Mesothelial cell of epicardium (in vitro differentiated cells): ENCODE measurements at places on chromosomes 1 and 21. TPM values are rescaled to one million over a fixed set of nuclear protein-coding genes. Genes with fewer than 3 reads are reported as not detected.

The TMEM63A gene
- total RNA-seq, result 75.7 to 81.5 TPM (median 78.4 TPM) in 3 replicates

The CENPF gene
- 54.3 to 58.1 TPM (median 56.4 TPM) in 3 replicates for total RNA-seq

The RPE65 gene
- not detected in 3 replicates for total RNA-seq

GRCh38 chr1:182795563-182796228, 6.1 kb downstream of the NPL start:
- peaks cover 3% of the 10 kb centered on the region for H3K36me3 ChIP-seq
- no peaks in the 10 kb centered on the region for H3K27me3 ChIP-seq
- H3K4me3 ChIP-seq, result no peak overlapping the region
- H3K27ac ChIP-seq, result no peak overlapping the region
- H3K4me1 ChIP-seq, result peaks cover 7% of the 10 kb centered on the region

GRCh38 chr1:219427989-219428388, 184.9 kb downstream of the ZC3H11B start:
- H3K27me3 ChIP-seq, result no peaks in the 10 kb centered on the region
- H3K4me1 ChIP-seq, result peaks cover 3% of the 10 kb centered on the region
- H3K36me3 ChIP-seq, result no peaks in the 10 kb centered on the region

DNA sequence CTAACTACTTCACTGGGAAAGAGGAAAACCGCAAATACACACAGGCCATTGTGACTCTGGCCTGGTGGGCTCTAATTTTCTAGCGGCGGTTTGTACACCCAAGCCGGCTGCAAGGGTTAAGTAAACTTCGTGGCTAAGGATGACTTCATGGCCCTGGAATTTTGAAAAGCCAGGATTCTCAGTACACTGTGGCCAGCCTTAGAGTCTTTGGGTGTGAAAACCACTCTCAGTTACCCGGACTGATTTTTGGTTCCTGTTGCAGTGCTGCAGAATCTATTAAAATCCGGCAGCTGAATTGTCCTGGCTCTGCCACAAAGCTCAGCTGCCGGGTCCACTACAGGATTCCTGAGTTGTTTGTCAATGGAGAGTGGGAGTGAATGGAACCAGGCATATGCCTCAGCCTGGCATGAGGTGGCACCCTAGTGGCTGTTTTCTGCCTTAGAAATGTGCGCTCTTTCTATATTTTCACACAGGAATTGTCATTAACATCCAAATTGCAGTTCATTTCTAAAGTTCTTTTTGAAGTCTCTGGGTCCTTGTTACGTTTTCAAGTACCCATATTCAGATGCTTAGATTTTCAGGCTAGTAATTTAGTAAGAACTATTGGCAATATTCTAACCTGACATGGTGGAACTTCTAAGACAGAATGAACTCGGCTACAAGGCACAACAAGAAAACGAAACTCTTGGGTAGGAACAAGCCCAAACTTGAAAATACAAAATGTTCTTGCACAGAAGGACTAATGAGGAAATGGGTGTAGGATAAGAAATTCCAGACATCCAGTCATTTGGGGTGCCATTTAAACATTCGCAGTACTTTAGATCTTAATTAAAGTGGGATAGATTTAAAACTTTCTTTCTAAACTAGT, 255.9 kb downstream of the NFIA start:
- no peak for DNase-seq
- peak overlapping the region; percentile 98 for H3K27ac ChIP-seq
- peaks cover 52% of the 10 kb centered on the region for H3K4me1 ChIP-seq
- peaks cover 11% of the 10 kb centered on the region for H3K36me3 ChIP-seq
- H3K4me3 ChIP-seq, result peak overlapping the region; percentile 31

DNA sequence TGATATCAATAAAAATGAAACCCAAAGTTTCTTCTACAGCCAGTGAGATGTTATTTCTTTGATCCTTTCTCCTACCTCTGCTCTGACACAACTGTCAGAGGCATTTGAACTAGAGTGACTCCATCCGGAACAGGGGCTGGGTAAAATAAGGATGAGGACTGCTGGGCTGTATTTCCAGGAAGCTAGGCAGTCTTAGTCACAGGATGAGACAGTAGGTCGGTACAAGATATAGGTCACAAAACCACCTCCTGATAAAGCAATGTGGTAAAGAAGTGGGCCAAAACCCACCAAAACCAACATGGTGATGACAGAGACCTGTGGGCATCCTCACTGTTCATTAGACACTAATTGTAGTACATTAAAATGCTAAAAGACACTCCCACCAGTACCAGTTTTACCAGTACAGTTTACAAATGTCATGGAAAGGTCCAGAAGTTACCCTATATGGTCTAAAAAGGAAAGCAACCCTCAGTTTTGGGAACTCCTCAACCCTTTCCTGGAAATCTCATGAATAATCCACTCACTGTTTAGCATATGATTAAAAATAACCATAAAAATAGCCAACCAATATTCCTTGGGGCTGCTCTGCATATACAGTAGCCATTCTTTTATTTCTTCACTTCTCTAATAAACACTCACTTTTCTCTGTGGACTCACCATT, 96.7 kb downstream of the GABPA start:
- DNase-seq, result no peak
- peaks cover 47% of the 10 kb centered on the region for H3K4me1 ChIP-seq
- H3K27ac ChIP-seq, result peak overlapping the region; percentile 21
- no peaks in the 10 kb centered on the region for H3K27me3 ChIP-seq

DNA sequence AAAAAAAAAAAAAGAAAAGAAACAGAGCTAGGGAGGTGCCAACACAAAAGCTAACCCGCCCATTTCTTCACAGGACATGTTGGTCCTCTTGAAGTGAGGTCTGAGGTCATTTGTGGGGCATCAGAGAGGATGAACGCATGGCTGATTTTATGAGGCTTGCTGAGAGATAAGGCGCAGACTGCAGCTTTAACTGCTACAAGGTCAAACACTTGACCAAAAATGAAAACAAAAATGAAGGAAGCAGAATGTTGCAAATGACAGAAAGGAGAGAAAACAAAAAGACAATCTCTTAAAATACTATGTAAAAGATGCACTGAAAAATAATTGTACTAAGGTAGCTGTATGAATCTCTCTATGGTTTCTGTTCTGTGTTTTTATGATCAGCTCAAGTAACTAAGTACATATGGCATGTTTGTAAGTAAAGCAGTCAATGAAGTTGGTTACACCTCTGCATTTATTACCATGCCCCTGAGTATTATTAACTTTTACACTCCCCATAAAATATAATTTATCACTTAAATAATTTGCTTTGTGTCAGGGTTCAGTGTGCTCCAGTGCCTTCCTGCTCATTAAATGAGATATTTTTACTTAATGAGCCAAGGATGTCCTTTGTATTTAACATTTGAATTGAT, 249.1 kb upstream of the NR5A2 start:
- H3K27ac ChIP-seq, result no peak overlapping the region
- DNase-seq, result no peak
- H3K4me1 ChIP-seq, result peaks cover 7% of the 10 kb centered on the region
- no peaks in the 10 kb centered on the region for H3K27me3 ChIP-seq
- no peak overlapping the region for H3K4me3 ChIP-seq

DNA sequence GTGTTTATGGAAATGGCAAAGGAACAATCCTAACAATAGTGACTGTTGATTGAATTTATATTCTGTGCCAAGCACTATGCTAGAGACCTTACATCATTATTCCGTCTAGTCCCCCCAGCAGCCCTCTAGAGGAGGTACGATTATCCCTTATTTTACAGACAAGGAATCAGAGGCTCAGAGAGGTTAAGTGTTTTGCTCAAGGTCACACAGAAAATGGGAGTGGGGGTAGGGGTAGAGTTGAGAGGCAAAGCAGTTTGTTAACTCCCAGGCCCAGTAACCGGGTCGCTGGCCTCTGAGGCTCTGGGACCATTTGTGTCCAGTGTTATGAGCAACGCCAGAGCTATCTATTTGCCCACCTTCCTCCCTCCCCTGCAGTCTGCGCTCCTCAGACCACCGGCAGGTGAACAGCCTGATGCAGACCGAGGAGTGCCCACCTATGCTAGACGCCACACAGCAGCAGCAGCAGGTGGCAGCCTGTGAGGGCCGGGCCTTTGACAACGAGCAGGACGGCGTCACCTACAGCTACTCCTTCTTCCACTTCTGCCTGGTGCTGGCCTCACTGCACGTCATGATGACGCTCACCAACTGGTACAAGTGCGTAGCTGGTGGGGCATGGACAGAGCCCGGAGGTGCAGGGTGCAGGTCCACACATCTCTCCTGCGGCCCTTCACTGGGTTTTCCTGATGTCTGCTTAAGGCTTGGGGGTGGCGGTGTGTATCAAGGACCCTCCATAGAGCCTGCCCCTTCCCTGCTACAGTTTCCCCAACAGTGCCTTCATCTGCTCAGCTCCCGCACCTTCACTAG, 19.8 kb downstream of the SERINC2 start:
- no peak overlapping the region for H3K27ac ChIP-seq
- no peak overlapping the region for H3K4me3 ChIP-seq
- DNase-seq, result no peak
- peaks cover 18% of the 10 kb centered on the region for H3K36me3 ChIP-seq

DNA sequence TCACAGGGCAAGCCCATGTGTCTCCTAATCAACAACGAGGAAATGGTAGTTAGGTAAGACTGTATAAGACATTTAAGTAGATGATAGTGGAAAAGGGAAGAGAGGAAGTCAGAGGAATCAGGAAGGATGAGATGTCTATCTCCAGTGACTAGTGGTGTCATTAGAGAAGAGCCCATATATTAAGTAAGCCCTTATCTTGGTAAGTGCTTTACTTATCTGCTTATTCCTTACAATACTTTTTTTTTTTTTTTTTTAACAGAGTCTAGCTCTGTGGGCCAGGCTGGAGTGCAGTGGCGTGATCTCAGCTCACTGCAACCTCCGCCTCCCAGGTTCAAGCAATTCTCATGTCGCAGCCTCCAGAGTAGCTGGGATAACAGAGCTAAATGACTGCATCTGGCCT, 29.5 kb downstream of the RNF11 start:
- no peak overlapping the region for H3K27ac ChIP-seq
- peaks cover 24% of the 10 kb centered on the region for H3K4me1 ChIP-seq
- H3K36me3 ChIP-seq, result peaks cover 2% of the 10 kb centered on the region
- DNase-seq, result no peak
- H3K4me3 ChIP-seq, result no peak overlapping the region

- no peak overlapping the region for H3K4me3 ChIP-seq
- H3K27me3 ChIP-seq, result no peaks in the 10 kb centered on the region
- no peak for DNase-seq
- H3K36me3 ChIP-seq, result peaks cover 64% of the 10 kb centered on the region
- H3K27ac ChIP-seq, result peak overlapping the region; percentile 15
These were observed 59.5 kb upstream of the BMP8A start for GRCh38 chr1:39431927-39432326.

GRCh38 chr21:46100020-46100419, 2.1 kb downstream of the COL6A2 start:
- H3K4me3 ChIP-seq, result peak overlapping the region; percentile 78
- peaks cover 38% of the 10 kb centered on the region for H3K27me3 ChIP-seq
- DNase-seq, result no peak

GRCh38 chr1:73167009-73167657, 884.8 kb upstream of the NEGR1 start:
- H3K4me3 ChIP-seq, result no peak overlapping the region
- no peak for DNase-seq
- no peaks in the 10 kb centered on the region for H3K36me3 ChIP-seq
- no peak overlapping the region for H3K27ac ChIP-seq

DNA sequence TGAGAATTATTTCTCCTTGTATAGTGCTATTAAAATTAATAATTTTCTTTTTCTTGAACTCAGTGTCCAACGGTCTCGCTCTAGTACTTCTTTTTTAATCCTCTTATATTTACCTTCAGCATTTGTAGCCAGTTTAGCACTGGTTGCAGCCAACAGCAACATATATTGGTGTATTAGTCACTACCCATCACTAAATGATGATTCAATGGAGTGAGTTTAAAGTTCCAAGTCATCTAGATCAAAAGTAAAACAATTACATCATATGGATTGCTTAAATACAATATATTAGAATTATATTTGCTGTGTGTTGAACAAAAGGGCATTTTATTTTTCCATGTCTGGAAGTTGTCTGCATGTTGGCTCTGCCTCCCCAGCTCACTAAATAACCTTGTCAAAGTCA, 591.8 kb downstream of the ADGRL2 start:
- DNase-seq, result no peak
- H3K27me3 ChIP-seq, result no peaks in the 10 kb centered on the region
- no peak overlapping the region for H3K4me3 ChIP-seq
- H3K27ac ChIP-seq, result no peak overlapping the region
- peaks cover 14% of the 10 kb centered on the region for H3K4me1 ChIP-seq

DNA sequence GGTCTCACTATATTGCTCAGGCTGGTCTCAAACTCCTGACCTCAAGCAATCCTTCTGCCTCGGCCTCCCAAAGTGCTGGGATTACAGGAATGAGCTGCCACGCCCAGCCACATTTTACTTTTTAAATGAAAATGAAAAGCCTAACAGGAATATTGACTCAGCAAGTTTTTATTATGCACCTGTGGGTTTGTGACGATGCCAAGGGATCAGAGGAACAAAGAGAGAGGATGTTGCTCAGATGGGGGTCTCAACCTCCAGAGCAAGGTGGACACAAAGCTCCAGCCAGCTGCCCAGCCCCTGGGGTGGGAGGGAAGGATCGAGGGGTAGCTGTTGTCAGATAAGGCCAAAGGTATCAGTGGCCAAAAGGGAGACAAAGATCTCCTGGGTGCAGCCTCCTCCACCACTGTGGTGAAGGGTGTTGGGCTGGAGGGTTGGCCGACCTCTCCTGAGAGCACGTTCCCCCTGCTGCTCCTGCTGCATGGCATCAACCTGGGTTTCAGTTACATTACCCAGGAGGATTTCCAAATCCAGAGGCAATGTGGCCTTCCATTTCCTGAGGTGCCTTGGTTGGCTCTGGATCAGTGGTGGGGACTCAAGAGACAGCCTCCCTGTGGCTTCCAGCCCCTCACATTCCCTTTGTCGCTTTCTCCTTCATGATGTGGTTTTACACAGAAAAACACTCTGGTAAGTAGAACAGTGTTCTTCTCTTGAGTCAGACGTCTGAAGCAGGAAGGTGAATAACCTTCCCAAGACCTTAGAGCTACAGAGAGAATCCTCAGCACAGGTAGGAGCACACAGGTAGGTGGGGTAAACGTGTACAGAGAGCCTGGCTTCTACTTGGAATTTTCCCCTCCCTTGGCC, 34.2 kb downstream of the ZNF496 start:
- no peak overlapping the region for H3K27ac ChIP-seq
- H3K4me3 ChIP-seq, result no peak overlapping the region
- no peak for DNase-seq
- H3K4me1 ChIP-seq, result peaks cover 3% of the 10 kb centered on the region
- H3K27me3 ChIP-seq, result no peaks in the 10 kb centered on the region

GRCh38 chr1:201594575-201595245, 55.8 kb downstream of the NAV1 start:
- H3K4me3 ChIP-seq, result no peak overlapping the region
- peaks cover 9% of the 10 kb centered on the region for H3K36me3 ChIP-seq
- peaks cover 11% of the 10 kb centered on the region for H3K4me1 ChIP-seq
- no peaks in the 10 kb centered on the region for H3K27me3 ChIP-seq
- peak; percentile 69 for DNase-seq
- no peak overlapping the region for H3K27ac ChIP-seq
